ENCODE measurements at places on chromosomes 13 and 19. TPM values are rescaled to one million over a fixed set of nuclear protein-coding genes. Genes with fewer than 3 reads are reported as not detected.

- peak; percentile 69 for DNase-seq
Observed at GRCh38 chr19:46529622-46530451, 34.2 kb upstream of the PNMA8B start.

DNA sequence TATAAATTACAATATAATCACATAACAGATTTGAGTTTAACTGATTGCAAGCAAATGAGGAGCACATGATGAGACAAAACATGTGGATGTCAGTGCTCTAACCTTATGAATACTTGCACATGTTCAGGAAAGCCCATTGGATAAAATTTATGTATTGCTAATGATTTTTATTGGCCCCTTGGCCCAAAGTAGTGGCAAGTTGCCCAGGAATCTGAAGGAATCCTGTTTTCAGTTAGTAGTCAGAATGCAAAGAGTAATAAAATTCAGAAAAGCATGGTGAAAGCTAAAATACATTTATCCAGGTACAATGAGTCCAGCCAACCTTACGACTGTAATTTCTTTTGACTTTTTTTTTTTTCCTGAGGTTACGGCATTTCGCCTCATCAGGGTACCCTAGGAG lies 1539.4 kb downstream of the EFNB2 start:
- peak; percentile 2 for DNase-seq

DNA sequence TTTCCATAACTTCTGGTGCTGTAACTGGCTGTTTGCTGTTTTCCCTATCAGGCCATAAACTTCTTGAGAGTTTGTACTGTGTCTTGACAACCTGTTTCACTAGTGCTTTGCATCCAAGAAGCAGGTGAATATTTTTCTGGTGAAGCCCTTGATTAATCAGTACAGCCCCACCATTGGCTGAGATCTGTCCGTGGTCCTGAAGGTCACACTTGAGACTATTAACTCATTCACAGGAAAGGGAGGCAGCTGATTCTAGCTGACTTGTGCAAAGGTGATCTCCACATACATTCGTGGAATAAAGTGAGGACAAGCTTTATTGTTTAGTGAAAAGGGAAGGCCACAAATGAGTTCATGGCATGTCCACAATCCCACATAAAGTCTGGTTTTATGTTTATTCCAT lies 61.4 kb upstream of the ZNF835 start:
- no peak for DNase-seq

DNA sequence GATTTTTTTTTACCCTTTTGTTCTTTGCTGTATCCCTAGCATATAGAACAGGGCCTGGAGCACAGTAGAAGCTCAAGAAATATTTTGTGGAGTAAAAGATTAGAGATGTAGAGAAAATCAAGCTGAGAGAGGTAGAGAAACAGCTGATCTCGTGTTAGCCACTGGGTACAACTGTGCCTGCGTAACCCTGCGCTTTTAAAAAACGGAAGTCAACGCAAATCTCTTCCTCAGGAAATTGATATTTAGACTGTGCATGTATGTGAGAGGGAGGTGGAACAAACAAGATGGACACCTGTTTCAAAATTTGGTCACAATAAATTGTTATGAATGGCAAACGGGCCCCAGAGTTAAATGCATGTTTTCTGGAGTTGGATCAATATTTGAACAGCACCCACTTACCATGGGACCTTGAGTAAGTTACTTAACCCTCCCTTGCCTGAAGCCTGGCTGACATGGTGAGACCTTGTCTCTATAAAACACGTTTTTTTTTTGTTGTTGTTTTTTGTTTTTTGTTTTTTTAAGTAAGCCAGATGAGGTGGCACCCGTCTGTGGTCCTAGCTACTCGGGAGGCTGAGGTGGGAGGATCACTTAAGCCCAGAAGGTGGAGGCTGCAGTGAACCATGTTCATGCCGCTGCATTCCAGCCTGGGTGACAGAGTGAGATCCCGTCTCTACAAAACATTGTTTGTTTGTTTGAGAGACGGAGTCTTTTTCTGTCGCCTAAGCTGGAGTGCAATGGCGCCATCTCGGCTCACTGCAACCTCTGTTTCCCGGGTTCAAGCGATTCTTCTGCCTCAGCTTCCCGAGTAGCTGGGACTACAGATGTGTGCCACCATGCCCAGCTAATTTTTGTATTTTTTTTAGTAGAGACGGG lies 3.3 kb upstream of the EPOR start:
- DNase-seq: no peak

The RFPL4AL1 gene
- not detected for total RNA-seq

The IL11 gene
- total RNA-seq: 5.2 TPM

GRCh38 chr19:54439174-54439851 lies 9.7 kb upstream of the LENG8 start:
- DNase-seq: peak; percentile 22

- DNase-seq: peak; percentile 72
Observed at GRCh38 chr19:36060430-36060829, 5.7 kb downstream of the WDR62 start.

- DNase-seq: peak; percentile 78
Observed at GRCh38 chr19:2534423-2535013, 58.6 kb downstream of the GADD45B start.

DNA sequence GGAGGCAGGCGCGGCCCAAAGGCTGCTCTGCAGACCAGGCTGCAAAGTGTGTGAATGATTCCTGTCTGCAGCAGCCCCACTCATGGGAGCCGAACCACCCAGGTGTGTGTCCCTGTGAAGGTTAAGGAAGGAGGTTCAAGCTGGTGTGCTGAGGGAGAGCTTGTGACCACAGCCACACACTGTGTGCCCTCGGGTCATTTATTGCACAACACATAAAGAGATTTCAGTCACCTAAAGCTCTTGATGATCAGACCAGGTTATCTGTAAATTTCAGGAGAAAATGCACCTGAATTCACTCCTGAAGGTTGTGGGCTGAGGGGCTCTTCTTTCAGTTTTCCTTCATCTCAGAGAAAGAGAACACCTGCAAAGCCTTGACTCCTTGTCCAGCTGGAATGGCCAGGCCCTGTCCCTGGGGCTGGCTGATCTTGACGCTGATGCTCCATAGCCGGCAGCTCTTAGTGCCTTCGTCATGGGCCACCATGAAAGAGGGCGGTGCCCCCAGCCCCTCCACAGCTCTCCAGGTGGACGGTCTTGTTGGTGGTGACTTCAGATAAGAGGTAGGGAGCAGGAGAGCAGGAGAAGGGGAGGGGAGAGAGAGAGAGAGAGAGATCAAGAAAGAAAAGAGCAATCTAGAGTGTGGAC lies 110.8 kb upstream of the C1QTNF9B start:
- DNase-seq: no peak

GRCh38 chr19:32566246-32566830 lies 14.7 kb upstream of the PDCD5 start:
- peak; percentile 48 for DNase-seq

The WDR88 gene
- not detected for total RNA-seq

GRCh38 chr13:77565635-77566034 lies 30.1 kb downstream of the SCEL start:
- peak; percentile 30 for DNase-seq

- DNase-seq: no peak
Observed at GRCh38 chr13:27978301-27978968, 9.3 kb upstream of the CDX2 start.

The PEG3 gene
- total RNA-seq: 0.32 TPM

The GPR12 gene
- not detected for total RNA-seq

The NLRP11 gene
- total RNA-seq: not detected

The DCT gene
- not detected for total RNA-seq

The APC2 gene
- 0.32 TPM for total RNA-seq

GRCh38 chr13:97243915-97244781 lies 22.0 kb downstream of the MBNL2 start:
- no peak for DNase-seq

- no peak for DNase-seq
Observed at GRCh38 chr13:110677731-110678545, 28.0 kb downstream of the CARS2 start.

The ZNF600 gene
- total RNA-seq: 5.6 TPM

DNA sequence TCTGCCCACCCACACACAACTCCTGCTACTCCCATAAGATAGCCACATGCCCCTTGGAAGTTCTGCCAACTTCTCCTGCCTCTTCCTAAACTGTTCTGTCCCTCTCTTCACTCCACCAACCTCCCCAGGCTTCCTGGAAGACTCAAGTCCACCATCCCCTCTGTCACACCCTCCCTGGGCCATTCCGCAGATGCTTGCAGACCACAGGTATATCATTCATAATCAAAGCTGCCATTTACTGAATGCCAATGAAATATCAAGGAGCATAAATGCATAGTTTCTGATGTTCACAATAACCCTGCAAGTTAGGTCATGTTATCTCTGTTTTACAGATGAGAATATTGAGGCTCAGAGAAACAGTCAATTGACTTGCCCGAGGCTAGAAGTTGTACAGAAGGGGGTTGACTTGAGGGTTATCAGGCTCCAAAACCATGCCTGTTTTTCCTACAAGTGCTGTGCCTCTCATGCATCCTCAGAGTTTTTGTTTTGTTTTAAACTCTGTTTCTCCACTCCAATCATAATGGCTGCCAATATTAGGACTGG lies 135.6 kb downstream of the SLC7A1 start:
- DNase-seq: no peak

- DNase-seq: no peak
Observed at GRCh38 chr19:16470911-16471811, 609 bp downstream of the EPS15L1 start.

- peak; percentile 87 for DNase-seq
Observed at GRCh38 chr19:41226053-41226873, 7.2 kb downstream of the AXL start.

DNA sequence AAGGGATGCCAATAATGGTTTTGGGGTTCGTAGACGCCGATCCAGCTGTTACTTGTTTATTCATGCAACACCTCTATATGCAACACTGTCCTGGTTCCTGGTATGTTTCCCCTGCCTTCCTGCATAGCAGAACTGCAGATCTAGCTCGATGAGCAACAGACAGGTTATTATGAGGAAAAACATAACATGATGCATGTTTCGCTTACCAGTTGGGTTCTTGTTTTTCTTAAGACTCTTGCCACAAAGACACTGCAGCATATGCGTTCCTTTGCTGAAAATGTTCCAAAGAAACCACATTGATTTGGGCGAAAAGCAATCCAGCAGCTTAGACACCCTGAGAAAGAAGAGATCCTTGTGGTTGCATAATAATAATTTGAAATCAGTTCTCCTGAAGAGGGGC lies 583 bp downstream of the FGF14 start:
- DNase-seq: peak; percentile 8

DNA sequence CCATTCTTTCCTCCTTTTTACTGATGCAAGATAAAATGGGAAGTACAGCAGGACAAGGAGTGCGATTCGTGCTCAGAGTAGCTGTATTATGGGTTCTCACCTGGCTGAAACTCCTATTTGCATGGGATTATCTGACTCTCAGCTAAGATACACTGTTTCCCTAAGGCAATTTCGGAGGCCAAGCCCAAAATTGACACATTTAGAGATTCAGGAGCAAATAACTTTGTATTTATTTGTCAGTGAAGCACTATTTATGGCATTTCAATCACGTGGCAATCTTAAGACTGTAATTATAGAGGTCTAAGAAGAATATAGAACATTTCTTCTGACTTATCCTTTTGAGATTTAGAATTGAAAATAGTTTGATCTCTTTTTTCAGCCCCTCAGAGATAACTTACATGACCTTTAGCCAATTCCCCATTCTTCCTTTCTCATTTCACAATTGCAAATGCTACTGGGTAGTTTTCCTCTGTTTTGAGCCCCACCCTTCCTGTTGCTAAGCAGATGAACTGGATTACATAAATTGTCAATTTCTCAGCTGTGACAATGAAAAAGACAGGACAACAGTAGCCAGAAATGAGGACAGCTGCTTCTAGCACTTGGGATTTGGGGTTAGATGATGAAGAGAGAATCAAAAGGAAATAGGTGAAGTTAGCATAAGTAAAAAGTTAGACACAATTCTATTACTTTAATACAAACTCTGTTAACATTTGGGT lies 122.7 kb upstream of the FRY start:
- peak; percentile 31 for DNase-seq

DNA sequence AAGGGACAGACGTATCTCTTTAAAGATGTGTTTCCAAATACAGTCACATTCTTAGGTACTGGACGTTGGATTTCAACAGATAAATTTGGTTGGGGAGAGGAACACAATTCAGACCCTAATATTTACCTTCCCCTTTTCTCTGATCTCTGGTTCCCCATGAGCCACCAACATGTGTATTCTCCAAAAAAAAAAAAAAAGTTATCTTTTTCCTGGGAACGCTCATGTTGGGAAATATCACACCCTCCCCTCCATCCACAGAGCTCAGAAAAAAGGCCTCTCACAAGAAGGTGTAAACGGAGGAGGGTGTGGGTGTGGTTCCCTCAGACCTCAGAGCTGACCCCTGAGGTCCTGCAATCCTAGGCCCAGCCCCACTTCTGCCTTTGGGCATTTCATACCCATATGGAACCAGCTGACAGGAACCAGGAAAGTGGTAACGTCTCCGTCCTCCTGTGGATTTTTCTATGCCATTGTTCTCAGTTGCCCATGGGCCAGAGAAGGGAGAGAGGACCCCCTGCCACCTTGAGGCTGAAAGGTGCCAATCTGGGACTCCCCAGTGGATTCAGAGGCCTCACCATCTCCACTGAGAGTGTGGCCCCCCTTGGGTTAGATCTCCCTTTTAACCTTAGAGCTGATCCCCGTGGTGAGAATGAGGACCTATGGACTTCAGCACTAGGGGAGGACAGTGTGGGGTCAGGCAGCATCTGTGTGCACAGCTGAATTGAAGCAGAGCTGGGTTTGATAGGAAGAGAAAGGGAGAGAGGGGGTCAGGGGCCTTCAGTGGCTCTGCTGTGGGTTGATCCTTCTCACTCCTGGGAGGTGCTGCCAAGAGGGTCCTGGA lies 8.4 kb upstream of the SIGLEC12 start:
- DNase-seq: no peak

- DNase-seq: no peak
Observed at GRCh38 chr19:34332027-34332760, 32.8 kb upstream of the GPI start.

The MUC16 gene
- under 0.01 TPM for total RNA-seq

The SMIM44 gene
- not detected for total RNA-seq

- DNase-seq: no peak
Observed at GRCh38 chr13:72004784-72005374, 137.9 kb upstream of the DACH1 start.

DNA sequence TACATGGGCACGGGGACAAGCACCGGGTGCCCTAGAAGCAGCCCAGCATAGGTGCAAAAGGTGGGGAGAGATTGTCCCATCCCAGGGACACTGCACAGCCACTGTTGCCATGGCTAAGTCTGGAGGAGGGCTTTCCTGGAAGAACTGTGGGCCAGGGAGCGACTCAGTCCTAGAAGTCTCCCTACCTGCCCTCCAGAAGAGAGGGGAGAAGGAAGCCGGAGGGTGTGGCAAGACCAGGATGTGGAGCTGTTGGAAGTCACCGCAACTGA lies 2.3 kb upstream of the FBN3 start:
- DNase-seq: no peak

GRCh38 chr13:51380269-51380668 lies 40.8 kb downstream of the SERPINE3 start:
- no peak for DNase-seq

DNA sequence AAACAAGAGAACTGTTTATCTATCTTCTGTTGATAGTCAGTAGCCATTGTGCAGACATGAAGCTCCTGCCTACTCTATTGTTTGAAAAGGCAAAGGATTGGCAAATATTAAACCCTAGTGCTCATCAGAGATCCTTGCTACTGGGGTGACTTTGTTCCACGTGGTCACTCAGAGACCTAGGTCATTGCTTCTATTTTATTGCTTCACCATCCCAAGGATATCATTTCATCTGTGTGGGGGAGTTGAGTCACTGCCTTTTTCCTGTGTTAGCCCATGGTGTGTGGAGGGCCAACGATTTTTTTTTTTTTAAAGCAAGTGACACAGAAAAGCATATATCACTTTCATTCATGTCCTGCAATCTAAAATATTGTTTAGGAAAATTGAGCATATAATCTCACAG lies 254.1 kb upstream of the RXFP2 start:
- no peak for DNase-seq

All from fibroblast of villous mesenchyme (primary cell).